Thoracic aorta (tissue), 2 donors: ENCODE measurements at places on chromosomes 2 and 18.

GRCh38 chr2:174344716-174345461 is 10.1 kb downstream of the SP9 start:
- DNase-seq: no peak
- H3K36me3 ChIP-seq: peaks cover 10% of the 10 kb centered on the region

GRCh38 chr2:182921234-182921633 is 54.8 kb upstream of the FRZB start:
- no peak for DNase-seq
- H3K27me3 ChIP-seq: no peaks in the 10 kb centered on the region
- no peak overlapping the region for H3K4me3 ChIP-seq
- no peak overlapping the region for H3K27ac ChIP-seq

DNA sequence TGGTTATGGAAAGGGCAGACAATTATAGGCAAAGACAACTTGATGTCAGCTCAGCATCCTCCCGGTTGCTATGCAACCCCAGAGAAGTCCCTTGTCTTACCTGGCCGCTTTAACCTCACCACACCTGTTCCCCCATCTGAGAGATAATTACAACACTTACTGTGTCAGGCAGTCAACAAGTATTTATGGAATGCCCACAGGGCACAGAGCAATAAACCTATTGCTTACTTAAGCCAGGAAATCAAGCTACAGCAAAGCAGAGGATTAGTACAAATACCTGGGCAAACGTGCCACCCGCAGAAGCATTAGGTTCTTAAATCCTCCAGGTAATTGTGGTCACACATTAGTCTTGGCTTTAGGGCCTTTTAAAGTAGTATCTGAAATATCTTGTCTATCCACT is 320.4 kb upstream of the REV1 start:
- DNase-seq: no peak
- H3K4me1 ChIP-seq: peaks cover 11% of the 10 kb centered on the region
- H3K27ac ChIP-seq: no peak overlapping the region
- no peak overlapping the region for H3K4me3 ChIP-seq
- no peaks in the 10 kb centered on the region for H3K36me3 ChIP-seq

DNA sequence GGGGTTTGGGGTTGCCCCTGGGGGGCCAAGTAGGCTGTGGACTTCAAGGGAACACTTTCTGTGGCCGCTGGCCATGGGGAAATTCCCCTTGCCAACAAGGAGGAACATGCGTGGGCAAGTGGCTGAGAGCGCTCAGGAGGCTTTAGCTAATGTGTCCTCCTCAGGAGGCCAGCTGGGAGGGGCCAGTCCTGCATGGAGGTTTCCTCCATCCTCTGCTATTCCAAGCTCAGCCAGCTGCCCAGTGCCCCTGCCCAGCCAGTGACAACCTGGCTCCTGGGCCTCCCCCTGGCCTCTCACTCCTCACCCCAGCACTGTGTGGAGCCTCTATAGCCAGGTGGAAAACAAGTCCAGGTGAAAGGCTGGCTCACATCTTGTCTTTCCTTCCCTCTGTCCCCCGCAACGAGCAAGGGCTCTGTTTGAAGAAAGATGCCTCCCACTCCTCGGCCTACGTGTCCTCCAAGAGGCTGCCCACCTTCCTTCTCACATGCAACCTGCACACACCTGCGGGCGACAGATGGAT is 64.4 kb upstream of the DAPL1 start:
- H3K36me3 ChIP-seq: no peaks in the 10 kb centered on the region
- no peaks in the 10 kb centered on the region for H3K4me1 ChIP-seq
- H3K27me3 ChIP-seq: no peaks in the 10 kb centered on the region
- H3K4me3 ChIP-seq: no peak overlapping the region
- DNase-seq: no peak
- no peak overlapping the region for H3K27ac ChIP-seq

DNA sequence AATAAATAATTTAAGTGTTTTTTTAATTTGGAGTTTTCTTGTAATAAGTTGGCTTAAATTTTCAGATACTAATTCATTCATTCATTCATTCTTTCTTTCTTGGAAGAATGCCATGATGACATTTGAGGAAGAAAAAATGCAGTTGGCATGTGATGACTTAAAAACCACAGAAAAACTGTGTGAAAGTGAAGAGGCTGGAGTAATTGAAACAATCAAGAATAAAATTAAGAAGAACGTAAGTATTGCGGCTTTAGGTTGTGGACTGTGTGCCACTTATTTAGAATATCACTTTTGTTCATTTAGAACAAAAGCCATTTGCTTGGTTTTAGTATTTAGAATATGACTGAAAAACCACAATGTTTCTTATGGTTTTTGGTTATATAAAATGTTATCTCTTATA is 51.4 kb downstream of the TTC39C start:
- H3K27ac ChIP-seq: no peak overlapping the region
- no peak for DNase-seq
- no peaks in the 10 kb centered on the region for H3K4me1 ChIP-seq
- no peaks in the 10 kb centered on the region for H3K36me3 ChIP-seq
- H3K4me3 ChIP-seq: no peak overlapping the region

GRCh38 chr2:114201781-114202180 is 240.7 kb upstream of the DPP10 start:
- H3K27me3 ChIP-seq: no peaks in the 10 kb centered on the region
- no peaks in the 10 kb centered on the region for H3K36me3 ChIP-seq
- no peak overlapping the region for H3K4me3 ChIP-seq

- H3K4me3 ChIP-seq: no peak overlapping the region
- peak overlapping the region; percentile 17 for H3K27ac ChIP-seq
- DNase-seq: no peak
- H3K4me1 ChIP-seq: peaks cover 7% of the 10 kb centered on the region
- H3K36me3 ChIP-seq: no peaks in the 10 kb centered on the region
- no peaks in the 10 kb centered on the region for H3K27me3 ChIP-seq
These were observed 32.7 kb downstream of the MEX3C start for GRCh38 chr18:51164761-51165281.

GRCh38 chr2:239156516-239157265 is 244.1 kb downstream of the HDAC4 start:
- no peaks in the 10 kb centered on the region for H3K4me1 ChIP-seq
- no peak overlapping the region for H3K27ac ChIP-seq
- no peaks in the 10 kb centered on the region for H3K27me3 ChIP-seq

DNA sequence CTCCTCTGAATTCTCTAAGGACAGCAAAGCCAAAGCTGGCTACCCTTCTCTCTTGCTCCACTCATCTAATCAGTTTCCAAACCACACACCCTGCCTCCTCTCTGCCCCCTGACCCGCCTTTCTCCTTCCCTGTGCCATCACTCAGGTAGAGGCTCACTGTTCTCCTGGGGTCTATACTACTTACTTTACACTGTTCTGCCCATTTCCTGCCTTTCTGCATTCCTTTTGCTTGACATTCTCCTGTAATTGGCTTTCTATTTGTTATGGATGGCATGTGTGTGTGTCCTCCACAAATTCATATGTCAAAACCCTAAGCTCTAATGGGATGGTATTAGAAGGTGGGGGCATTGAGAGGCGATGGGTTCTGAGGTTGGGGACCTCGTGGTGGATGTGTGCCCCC is 675.2 kb upstream of the ID2 start:
- H3K4me1 ChIP-seq: peaks cover 25% of the 10 kb centered on the region
- no peaks in the 10 kb centered on the region for H3K27me3 ChIP-seq
- H3K27ac ChIP-seq: no peak overlapping the region
- no peaks in the 10 kb centered on the region for H3K36me3 ChIP-seq
